Esophagus squamous epithelium (tissue), 5 donors: ENCODE measurements at places on chromosomes 6 and 20.

- DNase-seq = no peak
Observed at GRCh38 chr6:170186941-170187668, 103.8 kb downstream of the DLL1 start.

- DNase-seq = no peak
Observed at GRCh38 chr20:13494019-13494418, 144.7 kb downstream of the TASP1 start.

- DNase-seq = no peak
Observed at GRCh38 chr6:74969591-74970267, 236.1 kb downstream of the COL12A1 start.

GRCh38 chr20:6909608-6910007 is 142.1 kb downstream of the BMP2 start:
- DNase-seq = no peak

DNA sequence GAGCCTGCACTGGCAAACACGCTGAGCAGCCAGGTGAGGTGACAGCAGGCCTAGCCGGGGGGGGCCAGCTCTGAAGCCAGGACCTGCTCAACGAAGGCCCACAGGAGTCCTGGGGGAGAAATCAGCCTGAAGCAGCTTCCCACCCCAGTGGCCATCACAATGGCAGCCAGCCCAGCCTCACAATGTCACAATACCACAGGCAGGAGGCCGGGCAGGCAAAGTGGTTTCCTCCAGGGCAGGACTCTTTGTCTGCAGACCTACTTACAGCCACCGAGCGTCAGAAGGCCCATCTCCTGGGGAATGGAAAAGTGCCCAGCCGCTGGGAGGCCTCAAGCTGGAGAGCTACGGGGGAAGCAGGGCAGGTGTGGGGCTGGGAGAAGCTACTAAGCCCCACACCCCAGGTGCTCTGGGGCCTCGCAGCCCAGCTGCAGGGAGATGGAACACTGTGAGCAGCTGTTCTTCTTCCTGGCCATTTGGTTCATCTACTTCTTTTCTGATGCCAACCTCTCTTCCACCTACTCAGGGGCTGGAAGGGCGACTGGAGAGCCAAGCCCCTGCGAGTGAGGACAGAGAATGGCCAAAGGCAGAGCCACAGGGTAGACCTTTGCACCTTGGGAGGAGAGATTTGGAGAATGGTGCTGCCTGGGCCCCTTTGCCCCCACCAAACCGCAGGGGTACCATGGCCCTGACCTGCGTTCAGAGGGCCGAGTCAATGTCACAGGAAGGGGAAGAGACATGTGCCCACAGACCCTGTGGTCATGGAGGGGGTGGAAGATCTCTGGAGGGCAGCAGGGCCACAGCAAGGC is 22.3 kb upstream of the AVP start:
- no peak for DNase-seq
